ENCODE measurements at places on chromosomes 5 and 9. TPM values are rescaled to one million over a fixed set of nuclear protein-coding genes. Genes with fewer than 3 reads are reported as not detected.

CHSY3 gene
- total RNA-seq = 3.4 TPM

CEP72 gene
- total RNA-seq = 0.99 TPM

TSLP gene
- total RNA-seq = not detected

RBM18 gene
- total RNA-seq = 6.5 TPM

ST8SIA4 gene
- total RNA-seq = 3.0 TPM

TUSC1 gene
- total RNA-seq = 7.0 TPM

SPATA31D4 gene
- total RNA-seq = not detected

MARCHF3 gene
- total RNA-seq = 107 TPM

KIAA0825 gene
- total RNA-seq = 0.44 TPM
